ENCODE measurements at places on chromosomes 3 and 15. TPM values are rescaled to one million over a fixed set of nuclear protein-coding genes. Genes with fewer than 3 reads are reported as not detected.

- H3K27me3 ChIP-seq, result no peaks in the 10 kb centered on the region
- no peak for DNase-seq
- no peak overlapping the region for H3K27ac ChIP-seq
Observed at GRCh38 chr3:78066287-78066686, 1026.4 kb downstream of the ROBO2 start.

DNA sequence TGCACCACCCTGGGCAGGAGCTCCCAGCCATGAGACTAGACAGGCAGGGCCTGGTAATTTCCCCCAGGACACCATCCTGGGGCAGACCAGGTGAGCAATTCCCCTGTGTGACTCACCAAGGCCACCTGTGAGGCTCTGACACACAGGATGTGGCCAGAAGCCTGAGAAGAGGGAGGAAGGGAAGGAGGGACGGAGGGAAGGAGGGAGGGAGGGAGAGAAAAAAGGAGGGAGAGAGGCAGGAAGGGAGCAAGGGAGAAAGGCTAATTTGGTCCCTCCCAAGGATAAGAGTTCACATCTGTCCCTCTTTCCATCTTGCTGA lies 25.9 kb downstream of the WNT7A start:
- no peak overlapping the region for H3K27ac ChIP-seq
- peak; percentile 49 for DNase-seq
- no peaks in the 10 kb centered on the region for H3K27me3 ChIP-seq
- no peaks in the 10 kb centered on the region for H3K4me1 ChIP-seq
- no peaks in the 10 kb centered on the region for H3K36me3 ChIP-seq

DNA sequence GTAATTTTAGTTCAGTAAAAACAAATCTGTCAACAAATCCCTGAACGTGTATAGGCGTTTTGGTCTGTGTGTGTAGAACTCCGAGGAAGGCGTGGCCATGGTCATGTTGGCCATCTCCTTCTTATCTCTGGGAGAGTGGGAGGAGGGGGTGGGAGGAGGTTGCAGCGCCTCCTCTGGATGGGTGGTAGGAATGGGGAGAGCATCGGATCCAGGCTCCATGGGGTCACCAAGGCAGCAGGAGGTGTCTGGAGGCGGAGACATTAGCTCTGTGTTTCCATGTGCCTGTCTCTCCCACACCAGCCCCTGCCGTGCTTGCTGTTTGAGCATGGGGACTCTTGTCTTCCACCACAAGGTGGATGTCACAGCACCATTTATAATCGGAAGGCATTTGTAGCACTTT lies 34.5 kb upstream of the TRPM1 start:
- no peak for DNase-seq
- H3K27ac ChIP-seq, result no peak overlapping the region
- no peaks in the 10 kb centered on the region for H3K4me1 ChIP-seq
- no peak overlapping the region for H3K4me3 ChIP-seq
- H3K36me3 ChIP-seq, result no peaks in the 10 kb centered on the region
- no peaks in the 10 kb centered on the region for H3K27me3 ChIP-seq

DNA sequence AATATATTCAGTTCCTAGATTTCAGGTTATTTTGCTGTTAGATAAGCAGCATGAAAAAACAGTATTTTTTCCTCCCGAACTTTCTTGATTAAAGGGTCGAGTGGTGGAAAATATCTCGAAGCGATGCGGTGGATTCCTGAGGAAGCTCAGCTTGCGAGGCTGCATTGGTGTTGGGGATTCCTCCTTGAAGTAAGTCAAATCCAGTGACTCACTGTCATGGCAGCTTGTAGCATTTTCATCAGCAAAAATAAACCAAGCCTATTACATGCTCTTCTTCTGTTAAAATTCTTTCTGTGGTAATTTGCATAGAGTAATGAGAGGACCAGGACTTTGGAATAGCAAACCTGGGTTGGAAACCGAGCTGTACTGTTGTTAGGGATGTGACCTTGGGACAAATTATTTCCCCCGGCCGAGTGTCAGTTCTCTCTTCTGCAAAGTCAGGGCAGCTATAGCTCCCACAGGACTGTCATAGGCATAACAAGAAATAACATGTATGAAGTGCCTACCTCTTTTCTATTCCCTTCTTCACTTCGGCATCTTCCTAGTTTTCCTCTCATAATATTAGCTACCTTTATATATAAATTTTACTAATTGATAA lies 75.6 kb downstream of the UBP1 start:
- no peak overlapping the region for H3K4me3 ChIP-seq
- H3K36me3 ChIP-seq, result no peaks in the 10 kb centered on the region
- no peaks in the 10 kb centered on the region for H3K27me3 ChIP-seq
- peaks cover 6% of the 10 kb centered on the region for H3K4me1 ChIP-seq
- DNase-seq, result no peak

The SLITRK3 gene
- total RNA-seq, result 3.9 TPM
